ENCODE measurements at places on chromosomes 1 and 21. TPM values are rescaled to one million over a fixed set of nuclear protein-coding genes. Genes with fewer than 3 reads are reported as not detected.

The LCE2C gene
- not detected for total RNA-seq

The SNIP1 gene
- total RNA-seq, result 8.3 TPM

The TBX15 gene
- not detected for total RNA-seq

The HSPB7 gene
- 10.6 TPM for total RNA-seq

Data from ovary (tissue), 10 donors.